Activated T-cell treated with anti-CD3 and anti-CD28 coated beads for 24 hours (primary cell): ENCODE measurements at places on chromosomes 2 and 18.

DNA sequence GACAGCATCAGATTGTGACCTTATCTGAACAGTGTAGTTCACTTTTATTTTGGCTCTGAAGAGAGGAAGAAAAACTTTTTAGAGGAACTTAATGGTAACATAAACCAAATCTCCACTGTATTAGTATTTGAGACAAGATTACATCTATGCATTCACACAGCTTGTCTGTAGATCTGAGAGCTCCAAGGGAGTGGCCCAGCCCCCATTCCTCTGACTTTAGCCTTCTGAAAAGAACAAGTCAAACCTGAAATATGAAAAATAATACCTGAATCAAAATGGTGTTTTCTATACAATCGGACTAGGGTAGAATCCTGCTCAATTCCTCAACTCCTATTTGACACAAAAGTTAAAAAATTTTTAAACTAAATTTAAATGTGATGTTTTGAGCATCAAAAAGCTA lies 23.1 kb downstream of the STARD7 start:
- no peak for DNase-seq

DNA sequence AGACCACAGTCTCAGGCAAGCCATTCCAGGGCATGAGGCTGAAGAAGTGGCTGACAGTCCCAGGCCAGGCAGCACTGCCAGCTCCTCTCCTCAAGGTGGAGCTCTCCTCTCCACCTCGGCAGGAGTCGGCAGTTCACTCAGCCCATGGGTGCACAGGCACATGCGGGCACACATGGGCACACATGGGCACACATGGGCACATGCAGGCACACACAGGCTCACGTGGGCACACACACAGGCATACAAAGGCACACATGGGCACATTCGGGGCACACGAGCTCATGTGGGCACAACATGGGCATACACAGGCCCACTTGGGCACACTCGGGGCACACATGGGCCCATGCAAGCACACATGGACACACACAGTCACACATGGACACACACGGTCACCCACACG lies 65.3 kb upstream of the TAF1B start:
- DNase-seq: no peak

GRCh38 chr18:73121207-73121606 lies 253.4 kb upstream of the NETO1 start:
- DNase-seq: no peak

GRCh38 chr2:30233271-30234009 lies 2.1 kb downstream of the LBH start:
- DNase-seq: no peak

DNA sequence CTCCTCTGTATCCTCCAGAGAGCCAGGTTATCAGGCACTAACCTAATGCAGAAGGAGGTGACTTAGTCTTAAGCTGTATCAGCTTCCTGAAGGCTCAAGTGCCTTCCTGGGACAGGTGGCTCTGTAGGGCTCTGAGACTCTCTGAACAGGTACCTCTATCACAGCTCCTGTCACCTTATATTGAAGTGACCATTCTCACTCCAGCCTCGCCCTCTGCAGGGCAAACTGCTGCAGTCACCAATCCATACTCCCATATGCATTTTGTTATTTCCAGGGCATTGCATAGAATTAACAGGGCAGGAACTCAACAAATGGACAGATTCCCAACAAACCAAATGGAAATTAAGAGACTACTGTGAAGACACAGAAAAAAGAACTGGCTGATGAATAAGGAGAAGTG lies 203.0 kb upstream of the REV1 start:
- no peak for DNase-seq

DNA sequence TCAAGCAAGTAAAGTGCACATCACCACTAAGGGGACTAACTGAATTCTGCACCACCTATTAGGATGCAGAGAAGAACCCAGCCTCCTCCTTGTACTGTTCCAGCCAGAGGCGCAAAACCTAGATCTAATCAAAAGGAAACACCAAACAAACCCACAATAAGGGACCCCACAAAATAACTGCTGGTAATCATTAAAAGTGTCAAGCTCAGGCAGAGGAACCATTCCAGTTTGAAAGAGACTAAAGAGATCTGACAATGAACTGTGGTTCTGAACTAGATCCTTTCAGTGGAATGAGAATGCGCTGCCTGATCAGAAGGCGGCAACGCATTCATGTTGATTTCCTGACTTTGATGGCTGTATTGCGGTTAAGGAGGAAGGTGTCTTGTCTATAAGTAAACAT lies 16.8 kb downstream of the HDLBP start:
- no peak for DNase-seq

GRCh38 chr18:39037925-39038324 lies 1472.3 kb upstream of the CELF4 start:
- DNase-seq: no peak

DNA sequence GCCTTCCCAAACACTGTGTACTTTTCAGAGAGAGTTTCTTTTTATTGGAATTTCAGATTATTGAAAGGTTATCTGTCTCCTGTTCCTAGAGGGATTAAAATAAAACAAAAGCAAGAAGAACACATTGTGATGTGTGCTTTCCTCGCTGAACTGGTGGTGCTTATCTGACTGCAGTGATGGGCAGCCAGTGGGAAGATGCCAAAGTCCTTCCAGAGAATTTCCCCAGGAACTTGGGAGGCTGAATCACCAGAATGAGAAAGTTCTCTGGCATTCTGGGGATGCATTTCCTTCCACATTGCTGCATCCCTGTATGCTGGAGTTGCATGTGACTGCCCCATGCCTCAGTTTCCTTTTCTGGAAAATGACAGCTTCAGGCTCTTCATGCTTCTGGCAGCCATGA lies 53.9 kb upstream of the SEC11C start:
- DNase-seq: no peak

DNA sequence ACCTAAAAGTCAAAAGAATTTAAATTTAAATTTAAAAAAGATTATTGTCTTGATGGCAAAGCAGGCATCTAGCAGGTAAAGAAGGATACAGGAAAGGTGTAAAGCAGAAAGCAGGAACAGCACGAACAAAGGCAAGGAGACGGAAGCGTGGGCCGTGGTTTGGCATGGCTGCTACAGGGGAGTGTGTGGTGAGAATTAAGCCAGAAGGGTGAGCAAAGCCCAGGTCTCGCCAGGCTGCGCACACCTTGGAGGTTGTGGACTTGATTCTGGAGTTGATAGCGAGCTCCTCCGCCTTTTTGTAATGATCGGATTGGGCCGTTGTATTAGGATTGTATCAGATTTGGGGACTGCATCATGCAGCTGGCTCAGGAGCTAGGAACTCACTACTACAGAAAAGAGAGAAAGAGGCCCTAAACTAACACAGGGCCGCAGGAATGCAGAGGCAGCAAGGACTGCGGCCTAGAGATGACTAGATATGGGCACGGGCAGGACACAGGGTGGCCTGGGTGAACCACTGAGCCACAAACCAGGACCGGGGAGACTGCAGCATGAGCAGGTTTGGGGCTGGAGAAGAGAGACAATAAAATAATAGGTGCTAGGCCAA lies 71.4 kb upstream of the TMEM247 start:
- no peak for DNase-seq

DNA sequence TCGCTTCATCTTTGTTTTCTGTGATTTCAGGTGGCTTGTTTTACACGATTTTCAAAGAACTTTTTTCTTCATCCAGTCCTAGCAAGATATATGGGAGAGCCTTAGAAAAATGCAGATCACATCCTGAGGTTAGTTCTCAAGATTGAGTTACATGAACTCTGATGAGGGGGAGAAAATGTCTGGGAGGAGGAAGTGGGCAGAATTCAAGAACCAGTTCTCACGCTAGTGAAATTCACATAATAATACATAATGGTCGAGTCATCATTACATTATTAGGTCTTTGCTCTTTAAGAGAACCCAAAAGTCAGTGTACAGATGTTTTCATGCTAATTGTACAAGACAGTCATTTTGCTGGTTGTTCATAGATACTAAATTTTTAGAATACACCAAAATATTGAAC lies 7.0 kb downstream of the TIMM21 start:
- no peak for DNase-seq

- DNase-seq: no peak
Observed at GRCh38 chr2:132884705-132885104, 214.7 kb upstream of the LYPD1 start.

- DNase-seq: no peak
Observed at GRCh38 chr2:125560855-125561254, 1095.1 kb upstream of the GYPC start.

DNA sequence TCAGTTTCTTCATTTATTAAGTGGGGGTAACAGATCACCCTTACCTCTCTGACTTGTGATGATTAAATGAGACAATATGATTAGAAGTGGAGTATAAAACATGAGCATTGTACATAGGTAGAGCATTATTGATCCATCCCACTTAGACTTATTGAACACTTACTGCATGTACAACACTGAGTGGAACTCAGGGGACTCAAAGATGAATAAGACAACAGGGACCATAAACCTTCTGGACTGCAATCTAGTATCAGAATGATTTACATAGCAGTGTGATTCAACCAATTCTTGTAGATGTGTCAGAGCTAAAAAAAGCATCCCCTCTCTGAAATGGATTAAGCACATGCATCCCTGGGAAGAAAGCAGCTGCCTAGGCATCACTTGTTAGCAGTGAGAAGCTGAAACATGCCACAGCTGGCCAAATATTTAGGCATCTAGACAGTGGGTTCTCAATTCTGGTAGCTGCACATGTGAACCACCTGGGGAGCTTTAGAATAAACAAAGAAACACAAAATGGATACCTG lies 111.5 kb downstream of the CYRIA start:
- DNase-seq: no peak
